SW 1271 (cell line): ENCODE measurements at places on chromosomes 7 and 10.

GRCh38 chr10:121598263-121599249 lies at the start of gene FGFR2:
TSS of gene FGFR2 (minus strand) at chr10:121598444. CDS start at chr10:121593817, 4,627 bp downstream.
- DNase-seq: peak; percentile 42

DNA sequence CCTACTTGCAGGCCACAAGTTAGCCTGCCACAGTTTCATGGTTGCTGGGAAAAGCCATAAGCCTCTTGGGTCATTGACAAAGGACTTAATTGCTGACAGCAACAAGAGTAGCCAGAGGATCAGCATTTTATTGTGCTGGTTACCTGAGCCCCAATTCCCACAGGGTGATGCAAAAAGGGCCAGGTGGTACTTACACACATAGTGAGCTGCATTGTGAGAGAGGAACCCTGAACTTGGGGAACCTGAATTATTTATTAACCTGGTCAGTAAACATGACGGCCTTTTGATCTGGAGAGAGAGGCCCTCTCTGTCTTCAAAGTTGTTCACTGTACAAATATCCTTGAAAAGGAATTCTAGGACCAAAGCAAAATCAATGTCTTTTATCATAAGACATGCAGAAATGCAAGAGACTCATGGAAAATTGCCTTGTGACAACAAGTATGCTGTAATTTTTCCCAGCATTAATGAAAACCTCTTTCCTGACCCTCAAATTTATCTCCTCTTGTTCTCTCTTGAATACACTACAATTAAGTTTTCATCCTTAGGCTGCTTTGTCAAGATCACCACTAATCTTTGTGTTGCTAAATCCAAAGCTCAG lies 102.9 kb upstream of the PHYHIPL start:
- DNase-seq: no peak

- DNase-seq: no peak
Measured at GRCh38 chr7:120986650-120987049, 1.9 kb upstream of the CPED1 start.

GRCh38 chr7:34396437-34397064 lies 261.5 kb upstream of the NPSR1 start:
- no peak for DNase-seq

- DNase-seq: no peak
Measured at GRCh38 chr10:71615538-71616329, 103.8 kb downstream of the C10orf105 start.

- DNase-seq: no peak
Measured at GRCh38 chr10:125379592-125379991, 219.2 kb upstream of the CTBP2 start.

DNA sequence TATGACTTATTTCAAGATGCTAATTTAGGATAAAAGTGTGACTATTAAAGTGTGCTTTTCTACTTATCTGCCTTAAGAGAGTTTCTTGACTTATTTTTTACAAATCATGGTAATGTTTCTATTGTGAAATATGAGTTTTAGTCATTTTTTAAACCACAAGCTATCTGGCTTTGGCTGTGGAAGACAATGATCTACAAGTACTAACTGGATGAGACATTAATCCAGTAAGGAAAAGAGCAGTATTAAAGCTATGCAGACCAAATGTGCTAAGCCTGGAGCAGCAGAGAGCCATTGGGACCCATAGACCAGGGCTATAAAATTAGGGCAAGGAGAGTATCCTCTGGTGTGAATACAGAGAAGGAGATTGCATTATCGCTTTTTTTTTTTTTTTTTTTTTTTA lies 92.4 kb downstream of the SEMA3A start:
- no peak for DNase-seq

DNA sequence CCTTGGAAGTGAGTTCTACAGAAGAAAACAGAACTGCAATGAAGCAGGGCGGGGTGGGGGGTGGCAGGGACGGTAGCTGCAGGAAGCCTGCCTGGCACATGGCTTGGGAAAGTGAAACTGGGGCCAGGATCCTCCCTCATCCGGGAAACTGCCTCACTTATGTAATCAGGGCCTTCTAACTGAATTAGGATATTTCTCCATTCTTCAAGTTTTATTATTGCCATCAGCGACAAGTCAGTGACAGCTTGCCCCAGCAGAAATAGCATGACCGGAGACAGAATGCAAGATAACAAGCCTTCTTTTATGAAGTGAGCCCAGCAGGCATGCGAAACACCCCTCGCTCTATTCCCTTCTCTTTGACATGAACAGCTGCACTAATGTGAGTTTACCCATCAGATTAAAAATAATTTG lies 77.5 kb upstream of the CACUL1 start:
- no peak for DNase-seq

- no peak for DNase-seq
Measured at GRCh38 chr7:24591152-24591551, 17.9 kb downstream of the PALS2 start.

- DNase-seq: no peak
Measured at GRCh38 chr7:158603773-158604755, 16.4 kb upstream of the PTPRN2 start.

- no peak for DNase-seq
Measured at GRCh38 chr7:99926321-99926720, 3.1 kb downstream of the GJC3 start.

- DNase-seq: no peak
Measured at GRCh38 chr10:101021692-101022251, 9.2 kb downstream of the PDZD7 start.

GRCh38 chr7:38507384-38507783 lies 123.8 kb downstream of the AMPH start:
- no peak for DNase-seq

- no peak for DNase-seq
Measured at GRCh38 chr7:52959878-52960660, 75.4 kb upstream of the POM121L12 start.

DNA sequence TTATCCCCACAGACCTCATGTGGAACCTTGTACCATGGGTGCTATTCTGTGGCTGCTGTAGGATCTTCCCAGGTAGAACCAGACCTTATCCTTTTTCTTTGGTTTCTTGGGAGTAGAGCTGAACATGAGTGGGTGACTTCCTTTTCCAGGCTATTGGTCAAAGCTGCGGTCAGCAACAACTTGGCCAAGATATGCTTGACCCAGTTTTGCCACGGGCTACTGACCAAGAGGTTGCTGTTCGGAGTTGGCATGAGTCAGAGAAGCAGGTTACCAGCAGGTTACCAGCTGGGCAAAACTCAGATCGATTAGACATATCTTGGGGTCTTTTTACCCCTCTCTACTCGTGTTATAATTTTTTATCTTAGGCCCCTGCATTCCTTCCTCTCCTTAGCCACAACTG lies 36.7 kb upstream of the HDAC9 start:
- no peak for DNase-seq
